ENCODE measurements at places on chromosomes 12 and 14.

- no peak for DNase-seq
Measured at GRCh38 chr14:68380329-68380741, 412.5 kb downstream of the ZFP36L1 start.

GRCh38 chr14:64681796-64682710 lies 22.2 kb upstream of the PLEKHG3 start:
- no peak for DNase-seq

GRCh38 chr12:109946505-109946904 lies 46.4 kb downstream of the TCHP start:
- DNase-seq, result no peak

DNA sequence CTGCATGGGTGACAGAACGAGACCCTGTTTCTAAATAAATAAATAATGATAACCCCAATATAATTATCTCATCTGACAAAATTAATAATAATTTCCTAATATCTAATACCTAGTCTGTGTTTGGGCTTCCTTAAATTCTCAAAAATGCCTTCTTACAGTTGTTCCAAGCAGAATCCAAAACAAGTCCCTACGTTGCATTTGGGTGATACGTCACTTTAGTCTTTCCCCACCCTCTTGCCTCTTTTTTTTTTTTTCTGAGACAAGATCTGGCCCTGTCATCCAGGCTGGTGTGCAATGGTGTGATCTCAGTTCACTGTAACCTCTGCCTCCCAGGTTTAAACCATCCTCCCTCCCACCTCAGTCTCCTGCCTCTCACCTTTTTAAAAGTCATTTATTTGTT lies 26.7 kb downstream of the VEZT start:
- no peak for DNase-seq

- no peak for DNase-seq
Measured at GRCh38 chr14:36217027-36217426, 40.5 kb upstream of the PTCSC3 start.

DNA sequence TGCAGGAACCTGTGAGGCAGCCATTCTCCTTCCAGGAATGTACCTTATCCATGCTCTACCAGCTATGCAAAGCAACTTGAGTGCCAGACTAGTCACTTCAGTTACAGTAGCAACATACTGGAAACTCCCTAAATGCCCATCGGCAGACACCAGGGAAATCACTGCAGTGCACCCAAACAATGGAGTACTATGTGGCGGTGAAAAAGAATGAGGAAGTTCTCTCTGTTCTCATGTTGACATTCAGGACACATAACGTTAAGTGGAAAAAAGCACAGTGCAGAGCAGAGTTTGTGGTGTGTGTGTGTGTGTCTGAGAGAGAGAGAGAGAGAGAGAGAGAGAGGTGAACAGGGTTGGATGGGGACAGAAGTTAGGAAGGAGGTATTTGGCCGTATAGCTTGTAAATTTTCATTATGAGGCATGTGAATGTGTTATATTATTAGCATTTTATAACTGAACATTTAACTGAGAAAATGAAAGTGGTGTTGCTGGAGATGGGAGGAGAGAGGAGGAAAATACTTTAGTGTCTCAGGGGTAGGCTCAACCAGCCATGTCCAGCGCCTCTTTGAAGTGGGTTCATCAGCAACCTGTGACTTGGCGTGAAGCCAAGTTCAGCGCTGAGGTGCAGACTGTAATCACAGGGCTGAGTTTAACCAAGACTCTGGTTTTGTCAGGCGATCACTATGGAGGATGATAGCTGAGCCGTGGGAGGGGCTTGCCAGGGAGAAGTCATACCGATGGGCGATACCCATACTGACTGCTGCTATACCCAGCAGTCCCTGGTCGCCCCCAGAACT lies 17.3 kb downstream of the TNFAIP2 start:
- DNase-seq, result no peak

DNA sequence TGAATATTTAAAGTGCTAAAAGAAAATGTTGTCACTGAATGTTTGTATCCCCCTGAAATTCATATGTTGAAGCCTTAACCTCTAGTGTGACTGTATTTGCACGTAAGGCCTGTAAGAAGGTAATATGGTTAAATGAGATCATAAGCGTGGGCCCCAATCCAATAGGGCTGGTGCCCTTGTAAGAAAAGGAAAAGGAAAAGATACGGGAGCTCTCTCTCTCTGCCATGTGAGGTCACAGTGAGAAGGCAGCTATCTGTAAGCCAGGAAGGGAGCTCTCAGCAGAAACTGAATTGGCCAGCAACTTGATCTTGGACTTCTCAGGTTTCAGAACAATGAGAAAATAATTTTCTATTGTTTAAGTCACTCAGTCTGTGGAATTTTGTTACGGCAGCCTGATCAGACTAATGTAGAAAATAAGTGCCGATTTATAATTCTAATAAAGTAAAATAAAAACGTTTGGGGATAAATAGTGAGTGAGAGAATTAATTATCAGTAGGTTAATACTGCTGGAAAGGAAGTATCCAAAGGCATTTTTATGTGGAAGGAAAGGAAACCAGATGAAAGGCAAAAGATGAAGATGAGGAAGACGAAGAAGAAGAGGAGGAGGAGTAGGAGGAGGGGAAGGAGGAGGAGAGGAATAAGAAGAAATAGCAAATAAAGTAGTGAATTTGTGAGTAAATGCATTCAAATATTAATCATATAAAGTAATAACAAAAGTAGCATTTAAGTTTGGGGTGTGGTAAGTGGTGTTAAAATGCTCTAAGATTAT lies 188.5 kb upstream of the KRR1 start:
- no peak for DNase-seq

DNA sequence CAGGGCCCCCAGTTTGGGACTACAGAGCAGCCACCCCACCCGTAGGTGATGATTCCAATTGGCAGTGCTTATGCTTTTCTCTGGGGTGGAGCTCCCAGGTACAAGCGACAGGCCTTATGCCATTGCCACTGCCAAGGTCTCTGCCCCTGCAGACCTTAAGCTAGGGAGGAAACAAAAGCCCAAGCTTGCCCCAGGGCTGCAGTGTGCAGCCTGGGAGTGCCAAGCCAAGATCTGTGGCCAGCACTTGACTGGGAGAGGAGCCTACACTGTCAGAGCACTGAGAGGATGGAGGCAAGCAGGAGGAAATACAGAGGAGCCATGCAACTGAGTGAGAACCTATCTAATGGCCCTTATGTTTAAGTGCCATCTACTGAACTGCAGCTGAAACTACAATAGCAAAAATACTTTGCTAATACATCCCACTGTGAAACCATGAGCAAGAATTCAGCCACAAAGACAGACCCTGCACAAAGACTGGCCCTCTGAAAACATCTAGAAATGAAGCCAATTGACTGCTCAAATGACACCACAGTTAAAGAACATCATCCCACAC lies 17.7 kb upstream of the ASCL1 start:
- DNase-seq, result no peak

GRCh38 chr14:69499436-69499835 lies 14.9 kb downstream of the PLEKHD1 start:
- DNase-seq, result no peak

All from caudate nucleus (tissue), 63 donors.